ENCODE measurements at places on chromosomes 1 and 21.

DNA sequence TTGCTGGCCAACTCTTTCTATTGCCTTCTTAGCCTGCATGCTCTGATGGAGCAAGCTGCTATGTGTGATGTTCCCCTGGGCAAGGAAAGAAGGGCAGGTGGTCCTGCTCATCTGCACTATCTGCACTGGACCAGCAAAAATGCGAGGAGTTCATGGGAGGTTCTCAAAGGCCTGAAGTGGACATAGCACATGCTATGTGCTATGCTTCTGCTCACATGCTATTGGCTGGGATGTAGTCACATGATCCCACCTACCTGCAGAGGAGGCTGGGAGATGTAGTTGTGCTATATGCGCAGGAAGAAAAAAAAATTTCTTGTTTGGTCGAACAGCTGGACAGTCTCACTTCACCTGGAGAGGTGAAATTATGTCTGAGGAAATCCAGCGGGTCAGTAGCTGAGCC is 587.7 kb downstream of the MATN1 start:
- no peak for DNase-seq

- DNase-seq, result no peak
Observed at GRCh38 chr1:164842870-164843269, 283.9 kb downstream of the PBX1 start.

- DNase-seq, result no peak
Observed at GRCh38 chr1:9066945-9067807, 2.3 kb downstream of the SLC2A5 start.

- DNase-seq, result no peak
Observed at GRCh38 chr21:44708213-44708865, 3.0 kb downstream of the TSPEAR start.

GRCh38 chr1:177505905-177506590 is 335.3 kb downstream of the BRINP2 start:
- DNase-seq, result no peak

GRCh38 chr1:44275991-44276405 is 62.7 kb downstream of the DMAP1 start:
- DNase-seq, result no peak

DNA sequence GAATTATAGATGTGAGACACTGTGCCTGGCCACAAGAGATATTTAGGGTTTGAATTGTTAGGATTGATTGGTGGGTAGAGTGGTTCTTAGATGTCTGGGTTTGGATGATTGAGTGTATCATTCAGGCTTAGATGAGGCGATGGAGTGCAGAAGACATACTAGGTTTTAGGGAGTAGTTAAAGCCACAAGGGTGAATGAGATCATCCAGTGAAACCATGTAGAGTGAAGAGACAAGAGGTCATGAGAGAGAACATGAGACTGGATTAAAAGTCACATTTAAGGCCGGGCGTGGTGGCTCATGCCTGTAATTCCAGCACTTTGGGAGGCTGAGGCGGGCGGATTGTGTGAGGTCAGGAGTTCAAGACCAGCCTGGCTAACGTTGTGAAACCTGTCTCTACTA is 37.2 kb downstream of the ZFYVE9 start:
- DNase-seq, result no peak

GRCh38 chr1:157870490-157870889 is 28.9 kb upstream of the CD5L start:
- DNase-seq, result no peak

DNA sequence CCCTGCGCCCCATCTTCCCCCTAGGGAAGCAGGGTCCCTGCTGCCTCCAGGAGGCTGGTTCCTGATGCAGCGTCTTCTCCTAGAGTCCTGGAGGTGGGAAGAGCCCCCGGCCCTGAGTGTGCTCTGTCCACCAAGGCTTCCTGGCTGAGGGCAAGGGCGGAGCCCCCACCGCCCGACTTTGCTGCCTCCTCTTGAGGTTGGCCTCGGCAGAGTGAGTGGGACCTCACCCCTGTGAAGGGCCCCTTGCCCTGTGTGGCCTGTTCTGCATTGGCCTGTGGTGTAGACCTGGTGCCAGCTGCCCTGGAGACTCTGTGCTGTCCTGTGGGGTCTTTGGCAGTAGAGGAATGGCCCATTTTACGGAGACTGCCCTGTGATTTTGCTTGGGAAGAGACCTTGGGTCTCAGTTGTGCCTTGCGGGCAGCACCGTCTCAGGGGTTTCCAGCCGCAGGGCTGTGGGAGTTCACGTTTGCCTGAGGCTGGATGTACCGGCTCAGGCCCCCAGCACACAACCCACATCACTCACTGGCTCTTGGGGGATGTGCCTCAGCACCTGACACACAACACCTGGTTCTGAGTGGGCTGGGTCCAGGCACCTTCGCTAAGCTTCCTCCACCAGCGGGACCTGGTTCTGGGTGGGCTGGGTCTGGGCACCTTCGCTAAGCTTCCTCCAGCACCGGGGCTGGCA is 73.6 kb downstream of the SKI start:
- no peak for DNase-seq

- DNase-seq, result no peak
Observed at GRCh38 chr21:42228709-42229220, 9.8 kb downstream of the ABCG1 start.

DNA sequence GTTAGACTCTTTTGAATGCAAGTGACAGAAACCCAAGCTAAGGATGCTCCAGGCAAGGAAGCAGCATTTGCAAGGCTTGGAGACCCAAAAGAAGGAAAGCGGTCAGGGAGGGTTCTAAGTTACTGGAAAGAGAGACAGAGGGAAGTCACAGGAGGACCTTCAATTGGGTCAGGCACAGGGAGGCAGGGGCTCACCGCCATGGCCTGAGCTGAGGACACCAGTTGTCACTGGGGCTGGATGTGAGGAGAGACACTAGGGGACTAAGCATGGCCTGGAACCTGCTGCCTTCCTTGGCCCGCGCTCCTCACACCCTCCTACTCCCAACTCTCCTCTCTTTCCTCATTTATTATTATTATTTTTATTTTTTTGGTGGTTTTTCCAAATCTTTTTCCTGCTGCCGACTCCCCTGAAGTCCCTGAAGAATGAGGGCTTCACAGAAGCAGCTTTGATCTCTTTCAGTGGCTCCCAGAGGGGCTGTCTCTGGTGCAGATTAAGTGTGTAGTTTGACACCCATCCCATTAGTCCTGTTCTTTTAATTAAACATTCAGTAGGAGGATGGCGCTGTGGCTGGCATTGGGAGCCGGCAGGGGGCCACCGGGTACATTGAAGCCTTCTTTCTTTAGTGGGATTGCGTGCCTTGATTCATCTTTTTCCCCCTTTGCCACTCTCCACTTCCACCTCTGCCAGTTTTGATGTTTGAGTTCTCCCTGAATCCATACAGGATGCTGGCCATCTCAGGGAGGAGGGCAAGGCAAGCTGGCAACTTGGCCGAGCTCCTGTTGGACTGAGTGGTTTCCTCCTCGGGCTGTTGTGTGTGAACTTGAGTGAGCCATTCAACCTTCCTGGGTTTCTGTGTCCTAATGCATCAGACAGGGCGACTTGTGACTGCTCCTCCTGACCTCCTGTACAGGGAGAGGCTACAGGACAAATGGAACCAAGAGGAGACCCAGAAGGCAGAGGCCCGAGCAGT is 59.3 kb downstream of the MDM4 start:
- DNase-seq, result no peak

DNA sequence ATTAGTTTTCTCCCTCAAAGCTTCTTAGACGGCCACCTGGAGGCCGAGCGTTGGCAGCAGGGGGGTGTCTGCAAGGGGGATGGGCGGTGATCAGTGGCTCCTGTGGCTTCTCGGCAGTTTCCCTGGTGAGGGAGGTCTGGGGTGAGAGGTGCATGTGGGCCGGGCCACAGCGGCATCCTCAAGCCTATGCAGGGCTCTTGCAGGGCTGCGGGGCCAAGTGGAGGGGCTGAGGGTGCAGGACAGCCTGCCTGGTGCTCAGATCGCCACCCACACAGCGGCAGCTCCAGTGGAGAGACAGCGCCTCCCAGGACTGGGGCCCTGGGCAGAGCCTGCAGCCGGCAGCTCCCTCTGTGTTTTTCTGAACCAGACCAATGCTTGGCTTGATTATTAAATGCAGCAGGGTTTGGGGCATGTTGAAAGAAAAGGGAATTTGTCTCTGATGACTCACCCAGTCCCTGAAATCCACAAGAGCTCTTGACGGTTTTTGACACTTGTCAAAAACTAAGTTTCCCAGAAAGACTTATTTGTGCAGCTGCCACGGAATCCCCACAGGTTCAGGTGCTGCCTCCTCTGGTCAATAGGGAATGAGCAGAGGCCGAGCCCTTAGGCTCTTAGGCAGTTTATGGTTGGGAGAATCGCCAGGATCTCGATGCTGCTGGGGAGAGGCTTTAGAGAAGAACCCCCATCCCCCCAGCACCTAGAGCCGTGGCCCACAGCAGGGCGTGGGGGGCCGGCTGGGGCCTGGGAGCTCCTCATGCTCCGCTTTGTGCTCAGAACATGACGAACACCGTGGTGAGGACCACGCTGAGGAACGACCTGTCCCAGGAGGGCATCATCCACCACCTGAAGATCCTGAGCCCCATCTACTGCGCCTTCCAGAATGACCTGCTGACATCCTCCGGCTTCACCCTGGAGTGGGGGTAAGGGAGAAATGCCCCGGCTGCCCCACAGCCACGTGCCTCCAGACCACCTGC is 54.7 kb downstream of the UMODL1 start:
- DNase-seq, result no peak

- no peak for DNase-seq
Observed at GRCh38 chr1:39043513-39043912, 17.4 kb downstream of the NDUFS5 start.

- no peak for DNase-seq
Observed at GRCh38 chr1:46520063-46520911, 30.7 kb downstream of the DMBX1 start.

- DNase-seq, result no peak
Observed at GRCh38 chr1:200856716-200857357, 15.9 kb upstream of the GPR25 start.

DNA sequence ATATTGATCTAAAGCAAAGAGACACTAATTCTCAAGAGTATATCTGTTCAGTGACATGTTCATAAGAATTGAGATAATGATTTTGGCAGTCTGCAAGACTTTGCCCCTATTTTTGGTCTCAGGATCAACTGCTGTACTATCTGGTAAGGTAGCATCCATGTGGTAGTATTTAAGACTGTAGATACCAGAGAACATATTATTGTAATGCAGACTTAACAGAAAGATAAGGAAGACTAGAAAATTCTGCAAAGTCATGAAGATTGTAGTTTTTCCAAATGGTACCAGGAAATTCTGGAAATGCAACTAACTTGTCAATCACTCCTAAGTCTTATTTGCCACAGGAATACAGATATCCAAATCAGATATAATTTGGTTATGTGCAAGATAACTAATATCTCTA is 35.1 kb downstream of the RNF2 start:
- no peak for DNase-seq

DNA sequence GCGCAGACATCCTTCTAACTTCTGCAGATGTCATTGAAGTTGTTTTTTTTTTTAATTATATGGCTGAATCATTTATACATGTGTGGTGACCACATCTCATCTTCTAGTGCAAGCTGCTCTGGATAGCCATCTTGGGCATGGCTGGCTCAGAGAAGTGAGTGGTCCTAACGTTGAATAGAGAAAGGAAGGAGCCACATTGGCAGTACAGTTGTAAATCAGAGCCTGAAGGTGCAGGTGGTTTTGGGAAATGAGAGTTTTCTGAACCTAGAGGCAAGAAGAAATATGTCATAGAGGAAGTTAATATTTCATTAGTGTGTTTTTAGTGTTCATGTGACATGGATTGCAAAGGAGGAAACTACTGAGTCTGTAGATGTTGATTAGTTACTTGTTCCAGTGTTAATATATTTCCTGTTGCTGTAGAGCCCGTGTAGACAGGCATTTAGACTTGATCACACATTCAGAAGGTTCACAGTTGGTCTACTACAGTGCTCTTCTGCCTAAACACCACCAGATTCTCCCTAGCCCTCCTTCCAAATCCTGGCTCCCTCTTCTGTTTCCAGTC is 163.7 kb downstream of the ROR1 start:
- no peak for DNase-seq

DNA sequence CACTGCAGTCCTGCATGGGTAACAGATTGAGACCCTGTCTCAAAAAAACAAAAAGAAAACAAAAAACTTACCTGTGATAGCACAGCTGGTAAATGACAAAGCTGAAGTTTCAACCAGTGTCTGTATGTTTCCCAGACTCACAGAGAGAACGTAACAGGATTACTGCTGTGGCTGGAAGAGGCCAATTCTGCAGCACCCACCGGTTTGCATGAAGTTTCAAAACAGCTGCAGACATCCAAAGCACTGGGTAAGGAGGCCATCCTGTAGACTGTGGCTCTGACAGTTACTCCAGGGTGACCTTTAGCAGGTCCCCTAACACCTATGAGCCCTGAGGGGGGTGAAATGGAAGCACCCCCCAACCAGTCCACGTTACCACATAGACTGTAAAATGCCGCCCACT is 7.5 kb downstream of the ID3 start:
- no peak for DNase-seq

DNA sequence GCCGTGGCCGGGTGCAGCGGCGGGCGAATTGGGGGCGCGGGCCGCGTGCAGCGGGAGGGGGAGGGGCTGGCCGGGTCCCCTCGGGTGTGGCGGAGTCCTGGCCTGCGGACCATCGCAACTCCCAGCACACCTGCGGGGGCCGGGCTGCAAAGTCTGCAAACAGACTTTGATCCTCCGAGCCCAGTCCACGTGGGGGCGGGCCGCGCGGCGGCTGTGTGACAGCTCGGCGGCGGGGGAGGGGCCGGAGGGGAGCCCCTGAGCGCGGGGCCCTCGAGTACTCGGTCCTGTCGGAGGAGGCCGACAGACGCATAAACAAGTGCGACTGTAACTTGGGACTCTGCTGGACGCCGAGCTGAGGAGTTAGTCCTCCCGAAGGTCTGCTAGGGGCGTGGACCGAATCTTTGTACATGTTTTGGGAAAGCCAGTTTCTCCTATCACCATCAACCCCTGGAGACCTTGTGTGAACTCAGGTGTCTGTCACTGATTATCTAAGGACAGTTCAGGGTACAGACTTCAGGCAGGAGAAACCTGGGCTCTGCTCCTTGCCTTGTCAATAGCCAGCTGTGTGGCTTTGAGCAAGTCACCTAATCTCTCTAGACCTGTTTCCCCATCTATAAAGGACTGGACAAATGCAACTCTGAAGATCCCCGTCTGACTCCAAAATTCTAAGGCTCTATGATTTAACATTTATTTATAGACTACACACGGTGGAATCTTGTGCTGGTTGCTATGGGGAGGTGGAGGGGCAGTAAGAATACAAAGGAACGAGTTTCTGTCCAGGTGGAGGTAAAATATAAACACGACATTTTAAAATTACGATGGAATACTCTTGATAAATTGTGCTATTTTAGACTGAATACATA is 710 bp upstream of the SLC30A1 start:
- no peak for DNase-seq

- no peak for DNase-seq
Observed at GRCh38 chr1:9908871-9909233, 1.2 kb downstream of the CTNNBIP1 start.

GRCh38 chr1:167483790-167484189 is 34.5 kb downstream of the CD247 start:
- no peak for DNase-seq

DNA sequence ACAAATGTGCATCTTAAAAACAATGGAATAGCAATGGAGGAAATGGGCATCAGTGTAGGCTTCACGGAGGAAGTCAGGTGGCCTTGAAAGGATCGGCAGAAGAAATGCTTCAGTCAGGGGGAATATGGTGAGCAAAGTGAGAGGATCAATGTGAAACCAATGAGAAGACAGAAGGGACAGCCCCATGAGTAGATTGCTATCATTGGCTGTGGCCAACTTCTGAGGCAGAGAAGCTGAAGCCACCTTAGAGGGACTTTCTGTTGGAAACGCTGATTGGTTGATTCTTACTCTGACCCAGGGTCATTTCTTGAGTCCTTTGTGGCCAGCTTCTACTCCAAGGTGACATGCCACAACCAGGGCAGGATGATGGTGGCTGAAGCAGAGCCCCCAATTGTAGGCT is 130.7 kb upstream of the ZNF648 start:
- no peak for DNase-seq

Data from stimulated activated CD4-positive, alpha-beta T cell treated with anti-CD3 and anti-CD28 coated beads, TNF-alpha, amount 100 ng/mL, for 1 hour (primary cell).